Panc1 (cell line): ENCODE measurements at places on chromosomes 6 and 20. TPM values are rescaled to one million over a fixed set of nuclear protein-coding genes. Genes with fewer than 3 reads are reported as not detected.

SYTL3 gene
- 1.4 TPM for total RNA-seq

DNA sequence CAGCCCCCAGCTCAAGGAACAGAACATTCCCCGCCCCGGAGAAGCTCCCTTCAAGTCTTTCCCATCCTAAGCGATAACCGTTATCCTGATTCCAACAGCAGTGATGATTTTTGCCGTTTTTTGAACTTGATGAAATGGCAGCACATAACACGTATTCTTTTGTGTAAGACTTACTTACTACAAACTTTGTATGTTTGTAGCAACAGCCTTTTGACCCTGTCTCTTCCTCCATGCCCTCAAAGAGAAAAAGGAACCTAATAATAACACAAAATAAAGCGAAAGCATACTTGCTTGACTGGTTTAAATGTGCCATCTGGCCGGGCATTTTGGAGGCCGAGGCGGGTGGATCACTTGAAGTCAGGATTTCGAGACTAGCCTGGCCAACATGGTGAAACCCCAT is 26.4 kb upstream of the SLC9A8 start:
- H3K36me3 ChIP-seq = no peaks in the 10 kb centered on the region
- H3K4me3 ChIP-seq = no peak overlapping the region
- H3K27ac ChIP-seq = no peak overlapping the region
- DNase-seq = no peak
- no peaks in the 10 kb centered on the region for H3K4me1 ChIP-seq

DNA sequence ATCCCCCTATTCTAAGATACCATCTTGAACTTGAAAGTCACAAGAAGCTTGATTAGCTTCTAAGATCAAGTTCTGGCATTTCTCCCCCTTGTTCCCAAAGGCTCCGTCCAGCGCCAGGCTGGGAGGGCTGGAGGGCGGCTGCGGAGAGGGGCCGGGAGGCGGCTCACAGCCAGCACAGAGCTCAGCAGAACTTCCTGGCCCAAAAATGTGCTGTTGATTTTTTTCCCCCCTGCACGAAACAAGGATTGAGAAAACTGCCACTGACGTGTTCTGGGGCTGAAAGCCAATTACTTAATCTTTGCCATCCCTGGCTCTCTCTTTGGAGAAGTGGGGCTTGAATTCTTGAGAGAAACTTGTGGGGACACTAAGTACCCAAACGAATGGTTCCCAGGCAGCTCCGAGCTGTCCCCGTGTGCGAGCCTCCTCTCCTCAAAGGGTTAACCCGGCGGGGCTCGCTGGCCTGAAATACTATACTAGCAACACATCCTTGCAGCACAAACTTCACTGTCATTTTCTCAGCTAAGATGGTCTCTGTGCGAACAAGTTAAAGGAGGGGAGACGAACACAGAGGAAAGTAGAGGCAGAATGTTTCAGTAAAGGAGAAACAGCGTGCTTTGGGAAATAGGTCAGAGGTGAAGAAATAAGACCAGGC is 452 bp downstream of the TRAF3IP2 start:
- H3K36me3 ChIP-seq = no peaks in the 10 kb centered on the region
- H3K27ac ChIP-seq = peak overlapping the region; percentile 98

PSORS1C2 gene
- not detected for total RNA-seq

DNA sequence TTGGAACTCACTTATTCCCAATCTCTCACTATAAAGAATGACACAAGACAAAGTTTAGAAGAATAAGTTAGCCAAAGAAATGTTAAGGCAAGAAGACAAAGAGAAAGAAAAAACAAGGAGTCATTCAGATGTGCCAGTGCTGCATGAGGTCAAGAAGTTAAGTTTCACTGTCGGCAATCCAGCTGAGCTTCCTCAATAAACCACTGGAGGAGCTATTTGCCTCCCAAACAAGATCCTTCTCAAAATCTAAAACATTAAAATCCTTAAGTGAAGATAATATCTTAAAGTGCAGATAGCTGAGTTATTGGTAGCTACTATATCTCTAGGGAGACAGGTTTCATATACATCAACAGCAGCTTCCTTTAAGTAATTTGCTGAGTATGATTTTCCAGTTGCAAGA is 512.3 kb downstream of the HDGFL1 start:
- DNase-seq = no peak
- H3K4me1 ChIP-seq = no peaks in the 10 kb centered on the region
- no peaks in the 10 kb centered on the region for H3K27me3 ChIP-seq
- no peaks in the 10 kb centered on the region for H3K36me3 ChIP-seq

- no peak for DNase-seq
- H3K27ac ChIP-seq = no peak overlapping the region
- H3K4me3 ChIP-seq = no peak overlapping the region
- H3K36me3 ChIP-seq = no peaks in the 10 kb centered on the region
- no peaks in the 10 kb centered on the region for H3K4me1 ChIP-seq
Observed at GRCh38 chr6:170522565-170523183, 30.4 kb downstream of the PSMB1 start.

DNA sequence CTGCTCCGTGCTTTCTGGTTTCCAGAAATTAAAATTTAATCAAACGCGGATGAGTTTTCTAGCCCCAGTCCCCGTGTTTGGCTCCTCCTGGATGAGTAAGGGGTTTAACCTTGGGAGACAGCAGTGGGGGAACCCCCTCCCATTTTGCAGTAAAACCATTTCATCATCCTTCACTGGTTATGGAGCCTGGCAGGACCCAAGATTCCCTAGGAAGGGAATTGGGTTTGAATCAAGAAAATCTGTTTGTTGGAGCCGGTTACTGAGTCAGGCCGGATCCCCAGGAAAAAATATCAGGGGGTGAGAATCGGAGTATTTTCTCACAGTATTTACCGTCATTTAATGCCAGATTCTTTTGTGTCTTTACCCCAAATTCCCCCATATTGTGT is 754 bp downstream of the YWHAB start:
- peaks cover 13% of the 10 kb centered on the region for H3K36me3 ChIP-seq
- DNase-seq = no peak
- peak overlapping the region; percentile 94 for H3K27ac ChIP-seq

GRCh38 chr6:6721606-6722005 is 133.1 kb downstream of the LY86 start:
- no peak for DNase-seq
- H3K27me3 ChIP-seq = no peaks in the 10 kb centered on the region; the same call in 1 of the 2 replicates
- no peak overlapping the region for H3K27ac ChIP-seq
- no peaks in the 10 kb centered on the region for H3K36me3 ChIP-seq
- H3K4me3 ChIP-seq = no peak overlapping the region

FGD2 gene
- 0.10 TPM for total RNA-seq

DNA sequence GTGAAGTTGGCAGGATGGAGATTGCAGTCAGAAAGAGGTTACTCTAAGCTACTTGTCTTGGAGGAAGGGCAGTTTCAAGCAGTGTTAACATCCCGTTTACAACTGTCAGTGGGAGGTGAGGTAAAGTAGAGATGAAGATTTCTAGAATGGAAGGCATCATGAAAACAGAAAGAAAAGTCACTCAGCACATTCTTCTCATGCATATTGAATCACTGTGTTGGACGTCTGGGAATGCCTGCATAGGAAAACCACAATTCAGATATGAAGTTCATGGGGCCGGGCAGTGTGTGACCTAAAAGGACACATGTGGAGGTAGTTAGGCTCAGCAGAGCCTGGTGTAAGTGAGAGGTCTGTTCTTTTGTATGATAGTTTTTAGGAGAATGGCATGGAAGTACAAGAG is 73.5 kb upstream of the LAMP5 start:
- no peaks in the 10 kb centered on the region for H3K27me3 ChIP-seq
- no peaks in the 10 kb centered on the region for H3K36me3 ChIP-seq
- no peak overlapping the region for H3K27ac ChIP-seq
- H3K4me3 ChIP-seq = no peak overlapping the region
- DNase-seq = no peak
- H3K4me1 ChIP-seq = no peaks in the 10 kb centered on the region

- H3K36me3 ChIP-seq = no peaks in the 10 kb centered on the region
- H3K4me1 ChIP-seq = no peaks in the 10 kb centered on the region
- H3K4me3 ChIP-seq = no peak overlapping the region
Observed at GRCh38 chr6:108102965-108103364, 28.4 kb upstream of the OSTM1 start.

- no peaks in the 10 kb centered on the region for H3K36me3 ChIP-seq
- no peaks in the 10 kb centered on the region for H3K27me3 ChIP-seq
- no peak overlapping the region for H3K4me3 ChIP-seq
- no peak overlapping the region for H3K27ac ChIP-seq
- H3K4me1 ChIP-seq = no peaks in the 10 kb centered on the region
Observed at GRCh38 chr6:155630085-155630484, 174.4 kb upstream of the NOX3 start.

DNA sequence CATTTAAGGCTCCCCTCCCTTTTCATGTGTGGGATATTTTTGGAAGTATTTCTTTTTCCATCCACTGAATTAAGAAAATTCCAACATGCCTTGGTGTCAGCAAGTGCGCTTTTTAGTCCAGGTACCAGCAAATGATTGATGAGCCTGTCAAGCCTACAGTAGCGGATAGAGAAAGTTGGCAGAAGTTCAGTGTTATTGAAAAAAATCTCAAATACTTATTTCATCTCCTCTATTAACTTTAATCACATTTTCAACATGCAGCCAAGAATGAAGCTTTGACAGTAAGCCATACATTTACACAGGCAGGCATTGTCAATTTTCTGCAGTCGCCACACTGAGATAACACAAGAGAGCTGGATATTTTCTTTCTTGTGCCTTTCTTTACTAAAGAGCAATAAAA is 50.4 kb downstream of the BLOC1S5 start:
- H3K27ac ChIP-seq = no peak overlapping the region
- no peaks in the 10 kb centered on the region for H3K36me3 ChIP-seq
- no peak for DNase-seq

DNA sequence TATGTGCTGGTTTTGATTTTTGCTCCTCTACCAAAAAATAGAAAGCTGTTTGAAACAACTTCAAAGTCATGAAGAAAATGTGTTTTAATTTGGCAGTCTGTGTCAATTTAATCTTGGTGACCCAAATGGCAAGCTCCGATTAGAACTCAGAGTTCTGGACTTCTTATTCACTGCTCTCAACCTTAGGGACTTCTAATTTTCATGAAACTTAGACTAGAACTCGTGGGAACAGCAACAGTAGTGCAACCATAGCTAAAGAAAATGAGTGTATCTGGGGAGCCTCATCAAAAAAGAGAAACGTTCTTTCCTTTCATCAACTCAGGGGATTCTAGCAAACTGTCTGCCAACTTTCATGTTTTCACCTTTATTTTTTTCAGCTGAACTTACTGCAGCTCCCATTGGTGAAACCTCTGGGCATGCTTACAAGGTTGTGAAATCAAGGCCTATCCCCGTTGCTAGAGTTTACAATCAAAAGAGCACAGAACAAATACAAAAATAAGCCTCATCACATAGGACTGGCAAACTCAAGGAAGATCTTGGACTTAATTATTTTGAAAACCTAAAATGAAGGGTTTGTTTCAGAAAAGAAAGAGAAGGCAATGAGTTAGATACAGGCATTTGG is 114.0 kb upstream of the HSF2 start:
- no peaks in the 10 kb centered on the region for H3K36me3 ChIP-seq
- no peak overlapping the region for H3K27ac ChIP-seq
- H3K4me1 ChIP-seq = no peaks in the 10 kb centered on the region

LATS1 gene
- total RNA-seq = 36.0 TPM

GRCh38 chr6:43943099-43943766 is 173.2 kb downstream of the VEGFA start:
- H3K4me3 ChIP-seq = no peak overlapping the region
- no peak overlapping the region for H3K27ac ChIP-seq
- no peak for DNase-seq
- no peaks in the 10 kb centered on the region for H3K36me3 ChIP-seq
- no peaks in the 10 kb centered on the region for H3K27me3 ChIP-seq
- H3K4me1 ChIP-seq = no peaks in the 10 kb centered on the region

DNA sequence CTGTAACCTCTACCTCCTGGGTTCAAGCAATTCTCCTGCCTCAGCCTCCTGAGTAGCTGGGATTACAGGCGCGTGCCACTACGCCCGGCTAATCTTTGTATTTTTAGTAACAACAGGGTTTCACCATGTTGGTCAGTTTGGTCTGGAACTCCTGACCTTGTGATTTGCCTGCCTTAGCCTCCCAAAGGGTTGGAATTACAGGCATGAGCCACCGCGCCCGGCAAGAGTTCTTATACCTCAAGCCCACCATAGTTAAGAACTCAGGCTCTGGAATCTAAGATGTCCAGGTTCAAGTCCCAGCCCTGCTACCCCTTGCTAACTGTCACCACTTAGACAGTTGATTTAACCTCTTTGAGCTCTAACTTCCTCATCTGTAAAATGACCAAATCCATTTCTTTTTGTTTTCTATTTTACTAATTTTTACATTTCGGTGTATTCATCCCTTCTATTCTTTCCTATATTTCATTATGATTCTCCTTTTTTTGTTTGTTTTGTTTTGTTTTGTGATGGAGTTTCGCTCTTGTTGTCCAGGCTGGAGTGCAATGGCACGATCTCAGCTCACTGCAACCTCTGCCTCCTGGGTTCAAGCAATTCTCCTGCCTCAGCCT is 104.8 kb upstream of the ZNF217 start:
- no peaks in the 10 kb centered on the region for H3K36me3 ChIP-seq
- no peak overlapping the region for H3K4me3 ChIP-seq
- H3K4me1 ChIP-seq = peaks cover 3% of the 10 kb centered on the region; the same call in 1 of the 2 replicates
- DNase-seq = no peak
- no peaks in the 10 kb centered on the region for H3K27me3 ChIP-seq

- H3K36me3 ChIP-seq = no peaks in the 10 kb centered on the region
- no peak overlapping the region for H3K4me3 ChIP-seq
- no peak overlapping the region for H3K27ac ChIP-seq
- H3K4me1 ChIP-seq = no peaks in the 10 kb centered on the region
Observed at GRCh38 chr6:54706391-54706790, 140.2 kb upstream of the FAM83B start.

DNA sequence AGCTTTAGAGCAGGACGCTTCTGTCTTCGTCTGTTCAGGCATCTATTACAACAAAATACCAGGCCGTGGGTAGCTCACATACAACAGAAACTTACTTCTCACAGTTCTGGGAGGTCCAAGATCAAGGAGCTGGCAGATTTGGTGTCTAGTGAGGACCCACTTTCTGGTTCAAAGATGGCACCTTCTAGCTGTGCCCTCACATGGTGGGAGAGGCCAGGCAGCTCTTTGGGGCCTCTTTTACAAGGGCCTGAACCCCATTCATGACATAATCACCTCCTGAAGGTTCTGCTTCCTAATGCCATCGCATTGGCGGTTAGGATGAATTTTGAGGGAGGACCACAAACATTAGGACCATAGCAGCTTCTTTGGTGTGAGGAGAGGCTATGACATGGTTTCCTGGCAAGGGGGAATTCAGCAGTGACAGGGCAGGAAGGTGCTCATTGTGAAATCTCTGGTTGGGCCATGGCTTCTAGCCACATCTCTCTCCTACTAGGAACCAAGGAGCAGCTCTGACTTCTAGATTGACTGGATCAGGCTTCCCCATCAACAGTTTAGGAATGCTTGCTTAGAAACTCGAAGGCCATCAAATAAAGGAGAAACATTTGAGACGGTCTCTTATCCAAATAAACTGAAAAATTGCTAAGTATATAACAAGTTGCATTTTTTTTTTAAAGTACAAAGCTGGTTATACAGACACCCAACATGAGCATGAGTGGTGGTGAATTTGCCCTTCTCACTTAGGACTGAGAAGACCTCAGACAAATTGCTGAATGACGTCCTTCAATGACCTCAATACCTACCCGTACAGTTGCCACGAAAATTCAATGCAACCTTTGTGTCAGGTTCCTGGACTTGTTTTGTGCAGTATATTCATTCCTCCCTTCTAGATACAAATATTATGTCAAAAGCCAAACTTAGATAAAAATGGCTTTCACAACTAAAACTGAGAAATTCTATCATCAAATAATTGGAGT is 140.7 kb downstream of the ZDHHC14 start:
- H3K4me1 ChIP-seq = 0 out of 2 replicates have a peak, but pooled peaks cover 2% of the 10 kb centered on the region
- no peaks in the 10 kb centered on the region for H3K27me3 ChIP-seq
- H3K27ac ChIP-seq = no peak overlapping the region
- H3K4me3 ChIP-seq = no peak overlapping the region
- no peaks in the 10 kb centered on the region for H3K36me3 ChIP-seq
- no peak for DNase-seq

GRCh38 chr20:47311211-47311610 is 45.3 kb downstream of the ZMYND8 start:
- peak overlapping the region; percentile 77 for H3K27ac ChIP-seq
- no peak for DNase-seq
- H3K27me3 ChIP-seq = no peaks in the 10 kb centered on the region
- no peak overlapping the region for H3K4me3 ChIP-seq
- H3K36me3 ChIP-seq = no peaks in the 10 kb centered on the region
